ENCODE measurements at places on chromosomes 5 and 9. TPM values are rescaled to one million over a fixed set of nuclear protein-coding genes. Genes with fewer than 3 reads are reported as not detected.

C5orf52 gene
- 5.5 TPM for total RNA-seq

KCNMB1 gene
- total RNA-seq: 0.42 TPM

SPOUT1 gene
- 25.1 TPM for total RNA-seq

MARCHF6 gene
- total RNA-seq: 155 TPM

KIF4B gene
- total RNA-seq: not detected

ADAM19 gene
- 2.9 TPM for total RNA-seq

HMCN2 gene
- 30.6 TPM for total RNA-seq

SPINK13 gene
- 0.40 TPM for total RNA-seq

STING1 gene
- 49.0 TPM for total RNA-seq

PARP8 gene
- total RNA-seq: 5.4 TPM

ARHGEF28 gene
- 8.0 TPM for total RNA-seq

FST gene
- 3.2 TPM for total RNA-seq

DNA sequence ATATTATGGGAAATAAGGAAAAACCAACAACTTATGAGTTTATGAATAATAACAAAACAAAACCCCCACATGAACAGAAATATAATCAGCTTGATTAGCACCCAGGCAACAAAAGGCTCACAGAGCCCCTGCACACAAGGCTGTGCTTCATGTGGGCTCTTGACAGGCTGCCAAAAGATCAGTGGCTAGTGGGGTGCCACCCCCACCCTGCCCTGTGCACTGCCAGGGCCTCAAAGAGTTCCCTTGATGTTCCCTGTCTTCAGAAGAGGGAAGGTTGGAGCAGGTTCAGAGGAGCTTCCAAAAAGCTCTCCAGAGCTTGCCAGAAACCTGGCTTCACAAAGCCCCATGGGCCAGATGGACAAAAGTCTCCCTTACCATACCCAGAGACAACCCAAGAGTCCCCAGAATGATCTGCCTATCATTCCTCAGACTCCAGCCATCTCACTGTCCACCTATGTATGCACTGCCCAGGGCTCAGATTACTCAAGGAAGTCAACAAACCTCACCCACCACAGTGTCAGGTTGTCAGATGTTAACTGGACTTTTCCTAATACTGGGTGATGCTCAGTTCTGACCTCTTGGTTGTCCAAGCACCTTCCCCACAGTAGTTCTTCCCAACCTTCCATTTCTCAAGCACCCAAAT, 87.5 kb downstream of the SIL1 start:
- no peak for DNase-seq

DNA sequence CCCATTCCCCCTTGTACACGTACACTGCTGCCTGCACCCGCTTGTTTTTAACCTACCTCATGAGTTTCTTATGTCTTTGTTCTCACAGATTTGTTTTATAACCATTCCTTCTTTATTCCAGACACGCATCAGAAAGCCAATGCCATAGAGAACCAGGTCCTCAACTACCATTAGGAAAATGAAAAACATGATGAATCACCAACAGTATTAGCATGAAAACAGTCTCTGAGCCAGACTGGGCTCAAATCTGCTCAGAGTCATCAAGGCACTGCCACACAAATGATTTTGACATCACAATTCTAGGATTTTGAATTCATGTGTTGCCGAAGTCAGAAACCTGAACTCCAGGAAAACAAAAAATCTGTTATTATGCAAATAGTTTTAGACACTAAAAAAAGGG, 394.1 kb upstream of the GRIA1 start:
- DNase-seq: no peak

DNA sequence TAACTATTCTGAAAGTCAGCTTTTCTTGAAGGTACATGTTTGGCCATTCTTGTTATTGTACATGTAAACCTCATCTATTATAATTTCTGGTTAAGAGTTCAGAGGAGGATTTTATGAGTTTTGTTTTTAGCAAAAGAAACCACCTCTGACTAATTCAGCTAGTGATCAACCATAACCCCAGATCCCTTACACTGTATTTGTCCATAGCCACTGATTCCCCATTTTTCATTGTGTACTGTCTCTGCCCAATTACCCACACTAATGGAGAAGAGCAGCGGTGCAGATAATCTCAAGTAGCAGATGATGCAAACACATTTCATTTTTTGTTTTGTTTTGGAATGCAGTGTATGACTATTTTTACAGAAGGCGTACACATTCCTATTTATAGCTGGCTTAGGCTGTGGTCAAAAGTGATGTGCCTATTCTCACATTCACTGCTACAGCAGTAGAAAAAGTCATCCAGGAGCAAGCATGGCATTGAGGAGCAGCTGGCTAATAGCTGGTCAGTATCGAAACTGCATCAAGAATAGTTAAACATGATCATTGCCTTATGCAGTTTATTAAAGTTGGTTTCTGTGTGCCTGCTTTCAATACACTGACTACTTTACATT, 988.3 kb downstream of the DTWD2 start:
- no peak for DNase-seq

GRCh38 chr9:129571298-129572051, 49.4 kb downstream of the C9orf50 start:
- no peak for DNase-seq

GRCh38 chr5:10626473-10627013, 62.7 kb downstream of the ANKRD33B start:
- DNase-seq: no peak

- DNase-seq: no peak
Measured at GRCh38 chr5:4065472-4066320, 470.1 kb downstream of the IRX1 start.

GRCh38 chr5:10111571-10111970, 138.1 kb downstream of the ATPSCKMT start:
- no peak for DNase-seq

DNA sequence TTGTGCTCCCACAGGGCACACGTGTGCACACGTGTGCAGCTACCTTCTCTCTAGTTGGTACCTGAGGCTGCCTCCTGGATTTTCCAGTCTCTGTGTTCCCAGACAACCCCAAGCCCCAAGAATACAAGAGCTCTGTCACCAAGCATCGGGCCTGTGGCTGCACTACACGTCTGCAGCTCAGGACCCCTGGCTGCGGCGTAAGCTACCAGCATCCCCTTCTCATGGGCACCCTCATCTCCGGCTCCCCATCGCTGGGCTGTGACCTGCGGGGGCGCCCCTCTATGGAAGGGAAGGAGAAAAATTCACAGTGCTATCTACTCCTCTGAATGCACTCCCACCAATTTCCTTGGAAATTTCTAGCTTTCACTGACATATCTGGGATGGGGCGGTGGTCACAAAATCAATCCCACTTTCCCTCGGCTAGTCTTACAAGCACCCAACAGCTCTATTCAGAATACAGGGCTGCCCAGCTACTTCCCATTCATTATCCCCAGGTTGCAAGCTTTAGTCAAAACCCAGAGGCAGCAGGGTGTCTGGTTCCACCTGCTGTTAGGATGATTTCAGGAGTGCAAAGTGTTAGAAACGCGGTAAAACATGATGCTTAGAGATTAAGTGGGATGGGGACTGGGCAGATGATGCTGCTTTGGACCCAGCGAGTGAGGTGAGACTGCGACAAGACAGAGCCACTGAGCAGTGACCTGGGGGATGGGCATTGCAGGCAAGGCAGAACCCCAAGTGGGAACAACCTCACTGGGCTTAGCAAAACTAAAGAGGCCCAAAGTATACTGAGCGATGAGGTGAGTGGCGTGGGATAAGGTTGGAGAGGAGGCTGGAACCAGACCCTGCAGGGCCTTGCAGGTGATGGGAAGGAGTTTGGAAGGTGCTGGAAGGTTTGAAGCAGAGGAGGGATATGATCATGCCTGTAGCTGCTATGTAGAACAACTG, 121.7 kb downstream of the KCNIP1 start:
- DNase-seq: no peak

- no peak for DNase-seq
Measured at GRCh38 chr5:3612591-3613042, 17.0 kb downstream of the IRX1 start.

- no peak for DNase-seq
Measured at GRCh38 chr5:23840083-23840482, 332.7 kb downstream of the PRDM9 start.

- DNase-seq: no peak
Measured at GRCh38 chr5:135030123-135030955, 3.7 kb downstream of the PITX1 start.

GRCh38 chr9:127124792-127125191, 2.4 kb upstream of the ANGPTL2 start:
- no peak for DNase-seq

DNA sequence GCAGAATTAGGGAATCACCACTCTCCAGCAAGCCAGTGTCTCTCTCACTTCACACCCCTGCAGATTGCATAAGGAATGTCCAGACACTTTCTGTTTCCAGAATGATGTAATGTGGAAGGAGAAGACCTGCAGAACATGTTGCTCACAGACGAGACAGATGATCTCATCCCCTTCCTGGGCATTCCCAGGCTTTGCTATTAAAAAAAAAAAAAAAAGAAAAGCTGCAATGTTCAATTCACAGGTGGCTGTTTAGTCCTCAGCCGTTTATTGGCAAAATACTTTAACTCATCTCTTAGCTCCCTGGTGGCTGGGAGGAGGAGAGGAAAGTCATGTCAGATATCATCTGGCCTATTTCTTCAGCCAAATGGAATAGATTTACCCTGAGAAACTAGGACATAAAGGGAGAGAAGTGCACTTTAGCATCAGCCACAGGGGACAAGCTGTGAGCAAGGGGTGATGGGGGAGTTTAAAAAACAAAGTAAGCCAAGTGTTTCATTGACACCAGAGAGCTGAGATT, 95.9 kb upstream of the TNC start:
- no peak for DNase-seq

- DNase-seq: no peak
Measured at GRCh38 chr5:103849934-103850333, 287.3 kb upstream of the NUDT12 start.

- DNase-seq: no peak
Measured at GRCh38 chr5:150848271-150848670, 1.9 kb downstream of the IRGM start.

DNA sequence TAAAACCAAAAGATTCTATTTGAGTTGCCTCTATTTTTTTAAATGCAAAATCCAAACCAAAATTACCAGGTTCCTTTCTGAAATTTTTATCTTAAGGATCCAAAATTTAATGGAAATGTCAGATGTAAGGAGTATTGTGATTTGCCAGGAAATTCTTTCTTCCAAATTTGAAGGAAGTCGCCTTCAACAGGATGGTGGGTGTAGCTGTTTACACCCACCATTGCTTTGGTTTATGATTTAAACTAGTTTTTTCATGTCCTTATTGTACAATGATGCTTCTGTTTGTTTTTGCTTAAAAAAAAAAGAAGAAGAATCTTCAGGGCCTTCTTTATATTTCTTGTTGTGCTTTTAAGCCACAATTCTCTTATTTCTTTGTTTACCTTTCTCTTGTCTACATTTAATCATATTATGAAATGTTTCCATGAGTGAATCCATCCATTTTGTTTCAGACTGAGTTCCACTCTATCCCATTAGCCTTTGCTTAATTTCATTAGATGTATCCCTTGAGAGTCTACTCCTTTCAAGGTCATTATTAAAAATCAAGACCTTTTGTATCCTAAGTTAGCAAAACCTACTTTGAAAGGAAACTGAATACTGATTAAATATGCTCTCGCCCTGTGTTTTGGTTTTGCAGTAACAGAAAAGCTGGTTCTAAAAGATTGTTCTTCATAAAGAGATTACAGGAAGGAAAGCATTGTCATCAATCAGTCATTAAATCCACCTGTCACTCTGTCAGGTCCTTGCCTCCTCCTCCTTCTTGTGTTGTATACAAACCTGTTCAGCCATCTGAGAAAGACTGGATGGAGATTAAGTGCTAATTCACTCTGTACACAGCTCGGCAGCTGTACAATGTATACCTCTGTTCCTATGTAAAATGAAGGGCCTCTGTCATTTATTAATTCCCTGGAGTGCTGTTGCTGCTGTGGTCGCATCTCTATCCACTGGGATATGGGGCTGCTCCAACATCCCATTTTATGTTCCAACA, 45.5 kb upstream of the SLC2A8 start:
- DNase-seq: no peak

DNA sequence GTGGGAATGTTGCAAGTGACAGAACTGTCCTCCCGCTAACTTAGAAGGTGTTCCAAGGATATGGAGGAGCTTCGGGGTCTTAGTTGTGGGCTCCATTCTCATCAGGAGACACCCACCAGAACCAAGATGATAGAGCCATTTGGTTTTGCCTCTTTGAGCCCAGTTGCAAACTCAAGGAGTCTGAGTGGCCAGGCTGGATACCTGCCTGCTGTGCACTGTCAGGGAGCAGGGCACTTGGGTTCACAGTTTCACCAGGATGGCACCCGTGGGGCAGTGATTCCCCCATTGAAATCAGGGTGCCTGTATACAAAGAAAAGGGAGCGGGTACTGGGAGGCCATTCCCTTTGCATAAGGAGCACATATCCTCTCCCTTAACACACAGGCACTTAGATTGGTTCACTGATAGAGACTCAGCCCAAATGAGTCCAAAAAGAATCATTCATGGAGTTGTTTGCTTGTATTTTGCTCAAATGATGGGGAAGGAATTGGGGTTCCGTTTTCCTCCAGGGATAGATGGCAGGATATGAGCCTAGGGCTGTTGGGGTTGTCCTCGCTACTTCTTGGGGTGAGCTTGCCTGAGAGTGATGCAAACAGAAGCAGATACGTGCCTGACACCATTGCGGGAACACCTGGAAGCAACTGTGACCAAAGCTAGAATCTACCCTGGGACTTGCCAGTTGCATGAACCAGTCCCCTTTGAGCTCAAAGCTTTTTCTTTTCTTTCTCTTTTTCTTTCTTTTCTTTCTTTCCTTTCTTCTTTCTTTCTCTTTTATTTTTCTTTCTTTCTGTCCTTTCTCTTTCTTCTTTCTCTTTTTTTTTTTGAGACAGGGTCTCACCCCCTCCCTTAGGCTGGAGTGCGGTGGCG, 1.3 kb upstream of the PRR7 start:
- DNase-seq: no peak

DNA sequence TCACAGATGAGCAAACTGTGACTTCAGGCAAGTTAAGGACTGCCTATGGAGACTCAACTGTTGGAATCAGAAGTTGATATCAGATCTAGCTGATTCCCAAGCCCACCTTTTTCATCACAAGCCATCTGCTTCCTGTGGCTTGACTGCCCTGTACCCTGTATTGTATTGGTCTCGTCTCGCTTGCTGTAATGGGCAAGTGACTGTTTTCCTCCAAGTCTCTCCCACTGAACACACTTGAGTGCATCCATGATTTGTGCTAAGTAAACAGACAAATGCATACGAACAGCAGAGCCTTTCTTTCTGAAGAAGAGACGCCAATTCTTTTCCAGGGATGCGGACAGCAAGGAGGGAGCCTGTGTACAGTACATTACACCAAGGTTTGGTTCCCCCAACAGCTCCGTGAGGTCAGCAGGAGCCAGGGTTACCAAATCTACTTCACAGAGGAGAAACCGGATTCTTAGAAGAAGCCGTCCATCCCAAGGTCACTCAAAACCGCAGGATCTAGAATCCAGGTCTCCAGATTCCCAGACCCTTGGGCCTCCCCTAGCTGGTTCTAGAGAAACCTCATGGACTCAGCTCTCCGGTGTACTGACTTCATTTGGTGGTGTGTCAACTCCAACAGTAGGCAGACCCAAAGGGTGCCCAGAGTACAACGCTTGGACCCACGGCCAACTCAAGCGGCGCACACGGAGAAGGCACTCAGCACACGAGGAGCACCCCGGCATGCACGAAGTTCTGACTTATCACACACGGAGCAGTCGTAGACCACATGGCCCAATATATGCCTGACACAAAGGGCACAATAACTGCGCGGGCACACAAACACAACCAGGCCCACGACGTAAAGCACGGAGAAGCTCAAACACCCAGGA, 1.1 kb downstream of the BAG1 start:
- no peak for DNase-seq

Measured in colonic mucosa (tissue), 4 donors.